ENCODE measurements at places on chromosomes 12 and 14.

GRCh38 chr12:39805651-39806050 lies 186.0 kb upstream of the ABCD2 start:
- DNase-seq: no peak

DNA sequence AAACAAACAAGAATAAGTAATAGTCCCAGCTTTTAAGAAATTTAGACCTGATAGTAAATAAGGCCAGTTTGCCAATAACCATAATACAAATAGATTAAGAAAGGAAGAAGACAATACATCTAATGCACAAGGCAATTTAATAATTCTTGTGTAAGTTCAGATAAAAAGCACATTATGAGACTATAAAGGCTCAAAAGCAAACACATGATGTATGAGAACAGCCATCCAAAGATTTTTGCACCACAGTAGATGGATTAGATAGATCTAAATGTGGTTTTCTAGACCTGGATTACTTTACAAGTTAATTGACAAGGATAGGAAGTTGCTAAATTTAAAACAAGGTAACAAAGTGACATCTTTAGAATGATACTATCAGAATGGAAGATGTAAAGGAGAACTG lies 125.4 kb downstream of the PRKD1 start:
- DNase-seq: no peak

GRCh38 chr12:108720757-108721514 lies 10.4 kb downstream of the CORO1C start:
- no peak for DNase-seq

GRCh38 chr14:52244997-52245396 lies 22.5 kb upstream of the PTGDR start:
- no peak for DNase-seq

GRCh38 chr12:1283316-1283715 lies 292.3 kb downstream of the ERC1 start:
- no peak for DNase-seq

DNA sequence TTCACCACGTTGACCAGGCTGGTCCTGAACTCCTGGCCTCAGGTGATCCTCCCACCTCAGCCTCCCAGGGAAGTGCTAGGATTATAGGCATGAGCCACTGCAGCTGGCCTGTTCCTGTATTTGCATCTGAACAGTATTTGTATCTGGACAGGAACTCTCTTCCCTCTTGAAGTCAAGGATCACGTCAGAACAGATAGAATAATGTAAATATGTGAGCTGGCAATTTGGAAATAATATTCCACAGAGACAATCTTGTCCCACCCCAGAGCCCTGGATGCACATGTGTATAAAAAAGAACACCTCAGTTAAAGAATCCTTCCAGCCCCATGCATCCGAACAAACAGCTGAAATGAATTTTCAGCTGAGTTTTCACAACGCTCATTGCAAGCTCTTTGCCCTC lies 118.3 kb downstream of the VEZT start:
- no peak for DNase-seq
